ENCODE measurements at places on chromosomes 2 and 18. TPM values are rescaled to one million over a fixed set of nuclear protein-coding genes. Genes with fewer than 3 reads are reported as not detected.

Gene RRM2
- 32.7 TPM for total RNA-seq

Gene VAPA
- 130 TPM for total RNA-seq

Gene FAM110C
- 6.4 TPM for total RNA-seq

Gene SLC38A11
- total RNA-seq = 0.59 TPM

Gene DSC2
- 64.7 TPM for total RNA-seq

Gene HOXD10
- total RNA-seq = 4.1 TPM

GRCh38 chr2:240425697-240426096 is 9.8 kb upstream of the GPC1 start:
- H3K27ac ChIP-seq = no peak overlapping the region
- no peak for DNase-seq
- no peaks in the 10 kb centered on the region for H3K36me3 ChIP-seq
- H3K4me1 ChIP-seq = peaks cover 1% of the 10 kb centered on the region

- DNase-seq = no peak
- no peaks in the 10 kb centered on the region for H3K36me3 ChIP-seq
- no peaks in the 10 kb centered on the region for H3K27me3 ChIP-seq
- no peak overlapping the region for H3K27ac ChIP-seq
- H3K4me3 ChIP-seq = no peak overlapping the region
These were observed 7.7 kb downstream of the CD28 start for GRCh38 chr2:203714112-203714511.

GRCh38 chr18:13536578-13536977 is 189.8 kb downstream of the FAM210A start:
- H3K27me3 ChIP-seq = no peaks in the 10 kb centered on the region
- no peak overlapping the region for H3K4me3 ChIP-seq
- H3K27ac ChIP-seq = peak overlapping the region; percentile 63
- peaks cover 19% of the 10 kb centered on the region for H3K4me1 ChIP-seq
- no peaks in the 10 kb centered on the region for H3K36me3 ChIP-seq
- DNase-seq = no peak

DNA sequence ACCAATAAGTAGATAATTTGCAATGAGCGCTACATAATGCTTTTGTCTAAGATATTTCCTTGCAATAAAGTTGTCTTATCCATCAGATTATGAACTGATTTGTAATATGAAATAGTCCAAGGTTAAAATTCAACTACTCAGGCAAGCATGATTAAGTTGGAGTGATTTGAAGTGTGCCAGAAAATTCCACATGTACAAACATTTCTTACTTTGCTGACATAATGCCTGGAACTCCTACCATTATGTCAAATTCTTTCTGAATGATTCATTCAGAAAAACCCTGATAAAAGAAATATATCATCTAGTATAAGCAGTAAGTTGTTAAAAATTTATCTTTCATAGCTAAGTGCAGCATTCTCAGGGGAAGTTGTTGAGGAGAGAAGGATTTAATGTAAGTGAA is 87.3 kb downstream of the CBLN2 start:
- peaks cover 2% of the 10 kb centered on the region for H3K27me3 ChIP-seq
- DNase-seq = no peak
- no peak overlapping the region for H3K27ac ChIP-seq
- H3K4me3 ChIP-seq = no peak overlapping the region
- no peaks in the 10 kb centered on the region for H3K36me3 ChIP-seq

DNA sequence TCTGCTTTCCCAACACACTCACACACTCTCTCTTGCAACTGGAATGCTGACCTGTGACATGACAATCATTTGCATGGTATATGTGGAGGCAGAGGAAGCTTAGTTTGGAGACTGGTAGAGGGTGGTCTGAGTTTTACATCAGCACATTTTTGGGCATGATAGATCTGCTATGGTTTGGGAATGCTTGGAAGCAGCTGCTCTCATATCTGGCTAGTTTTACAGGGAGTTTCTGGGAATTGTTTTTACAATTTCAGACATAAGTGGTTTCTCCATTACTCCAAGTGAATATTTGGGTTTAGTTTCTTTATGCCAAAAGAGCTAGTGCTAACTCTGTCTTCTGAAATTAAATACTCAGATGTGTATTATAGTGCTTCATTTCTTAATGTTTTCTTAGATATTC is 977.6 kb downstream of the SUCLG1 start:
- no peak overlapping the region for H3K4me3 ChIP-seq
- no peak for DNase-seq
- H3K27ac ChIP-seq = no peak overlapping the region
- no peaks in the 10 kb centered on the region for H3K27me3 ChIP-seq
- no peaks in the 10 kb centered on the region for H3K4me1 ChIP-seq
- no peaks in the 10 kb centered on the region for H3K36me3 ChIP-seq

DNA sequence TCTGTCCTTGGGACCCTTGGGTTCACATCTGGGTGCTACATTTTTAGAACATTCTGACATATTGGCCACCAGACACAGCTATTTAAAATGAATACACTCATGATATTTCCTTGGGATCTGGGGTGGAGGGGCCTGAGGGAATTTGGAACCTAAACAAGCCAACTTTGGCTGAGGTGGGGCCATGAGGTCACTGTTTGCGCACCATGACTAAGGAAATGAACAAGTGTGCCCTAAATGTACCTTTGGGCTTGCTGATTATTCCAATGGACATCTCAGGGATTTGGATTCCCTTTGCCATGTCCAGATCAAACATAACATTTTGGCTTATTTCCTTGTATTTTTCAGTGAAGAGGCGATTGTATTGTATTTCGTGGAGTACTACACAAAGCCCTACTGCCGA is 80.5 kb upstream of the SEC11C start:
- no peak overlapping the region for H3K27ac ChIP-seq
- H3K27me3 ChIP-seq = no peaks in the 10 kb centered on the region
- DNase-seq = no peak
- no peak overlapping the region for H3K4me3 ChIP-seq
- no peaks in the 10 kb centered on the region for H3K36me3 ChIP-seq

DNA sequence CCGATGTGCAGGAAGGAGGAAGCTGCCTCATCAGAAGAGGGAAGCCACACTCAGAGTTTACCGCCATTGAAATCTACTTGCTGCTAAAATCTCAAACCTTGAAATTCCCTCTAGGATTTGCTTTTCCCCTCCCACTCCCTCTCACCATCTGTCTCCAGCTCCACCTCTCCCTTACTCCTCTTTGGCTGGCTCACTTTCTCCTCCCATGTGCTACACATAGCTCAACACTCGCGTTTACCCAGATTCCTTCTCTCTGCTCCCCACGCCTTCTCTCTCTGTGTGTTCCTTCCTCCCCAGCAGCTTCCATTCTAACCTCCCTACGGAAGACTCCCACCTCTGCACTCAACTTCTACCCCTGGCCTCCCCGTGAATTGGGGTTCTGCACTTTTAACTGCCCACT is 143.1 kb downstream of the DNER start:
- no peaks in the 10 kb centered on the region for H3K36me3 ChIP-seq
- peaks cover 12% of the 10 kb centered on the region for H3K27me3 ChIP-seq
- no peaks in the 10 kb centered on the region for H3K4me1 ChIP-seq
- no peak overlapping the region for H3K27ac ChIP-seq
- no peak overlapping the region for H3K4me3 ChIP-seq

GRCh38 chr2:207782238-207783030 is 12.7 kb upstream of the FZD5 start:
- H3K27me3 ChIP-seq = no peaks in the 10 kb centered on the region
- H3K27ac ChIP-seq = no peak overlapping the region
- no peak overlapping the region for H3K4me3 ChIP-seq
- DNase-seq = no peak
- peaks cover 17% of the 10 kb centered on the region for H3K4me1 ChIP-seq
- no peaks in the 10 kb centered on the region for H3K36me3 ChIP-seq

DNA sequence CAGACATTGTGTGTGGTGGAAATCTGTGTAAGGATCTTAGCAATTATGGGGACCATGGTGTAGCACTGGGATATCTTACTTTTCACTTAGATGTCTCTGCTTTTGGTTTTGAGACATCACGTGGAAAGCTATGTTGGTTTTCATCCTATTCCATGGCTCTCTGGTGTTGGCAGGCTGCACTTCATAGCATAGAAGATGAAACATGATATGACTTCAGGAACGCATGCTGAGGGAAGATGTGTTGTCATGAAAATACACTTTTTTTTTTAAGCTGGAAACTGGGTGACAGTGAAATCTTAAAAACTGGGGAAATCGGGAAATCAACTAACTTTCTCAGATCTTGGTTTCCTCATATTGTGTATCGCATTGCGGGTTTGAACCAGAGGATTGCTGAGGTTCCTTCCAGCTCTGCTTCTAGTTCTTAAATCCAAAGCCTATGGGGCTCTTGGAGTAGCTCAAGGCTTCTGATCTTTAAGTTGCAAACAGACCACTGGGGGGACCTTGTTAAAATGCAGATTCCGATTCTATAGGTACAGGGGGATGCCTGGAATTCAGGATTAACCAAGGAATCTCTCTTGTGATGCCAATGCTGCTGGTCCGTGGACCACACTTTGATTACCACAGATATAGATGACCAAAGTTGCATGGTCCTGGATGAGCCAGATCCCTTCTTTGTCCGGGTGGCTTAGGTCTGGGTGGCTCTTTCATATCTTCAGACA is 160.7 kb downstream of the SH3RF3 start:
- peaks cover 2% of the 10 kb centered on the region for H3K4me1 ChIP-seq
- H3K4me3 ChIP-seq = no peak overlapping the region
- no peaks in the 10 kb centered on the region for H3K36me3 ChIP-seq
- H3K27ac ChIP-seq = no peak overlapping the region
- peaks cover 36% of the 10 kb centered on the region for H3K27me3 ChIP-seq

- H3K27ac ChIP-seq = no peak overlapping the region
- no peaks in the 10 kb centered on the region for H3K27me3 ChIP-seq
- H3K4me3 ChIP-seq = no peak overlapping the region
These were observed 55.5 kb downstream of the RPIA start for GRCh38 chr2:88746929-88747490.

DNA sequence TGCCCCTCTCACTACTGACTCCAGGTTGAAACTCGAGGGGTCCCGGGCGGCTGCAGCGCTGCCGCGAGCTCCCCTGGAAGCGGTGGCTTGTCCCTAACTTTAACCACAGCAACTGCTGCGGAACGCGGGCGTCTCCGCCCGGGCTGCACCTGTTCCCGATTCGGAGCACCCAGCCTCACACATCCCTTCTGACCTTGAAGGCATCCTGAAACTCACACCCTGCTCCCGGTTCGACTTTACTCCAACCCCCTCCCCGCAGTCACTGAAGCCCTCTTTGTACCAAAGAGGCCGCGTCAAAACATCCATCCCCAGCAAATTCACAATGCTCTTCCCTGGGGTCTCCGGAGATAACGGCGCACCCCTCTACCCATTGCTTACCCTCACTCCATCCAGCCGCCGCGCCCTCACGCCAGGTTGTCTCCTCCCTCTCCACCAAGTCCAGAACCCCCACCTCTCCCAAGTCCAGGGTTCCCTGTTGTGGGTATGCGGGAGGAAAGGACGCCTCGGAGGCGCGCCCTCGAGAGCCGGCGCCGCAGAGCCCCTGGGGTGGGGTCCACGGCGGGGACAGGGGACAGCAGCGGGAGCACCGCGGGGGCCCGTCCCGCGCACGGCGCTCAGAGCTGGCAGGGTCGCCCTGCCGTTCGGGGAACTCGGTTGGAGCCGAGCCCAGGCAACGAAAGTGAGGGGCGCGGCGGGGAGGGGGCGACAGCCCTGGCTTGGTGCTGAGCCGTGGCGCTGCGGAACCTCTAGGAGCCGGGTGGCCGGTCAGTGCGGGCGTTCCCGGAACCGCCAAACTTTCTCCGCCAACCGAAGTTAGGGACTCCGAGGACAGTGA is 934 bp downstream of the MYO5B start:
- H3K27me3 ChIP-seq = peaks cover 79% of the 10 kb centered on the region
- H3K4me1 ChIP-seq = peaks cover 15% of the 10 kb centered on the region
- H3K4me3 ChIP-seq = peak overlapping the region; percentile 70
- H3K27ac ChIP-seq = peak overlapping the region; percentile 36
- H3K36me3 ChIP-seq = no peaks in the 10 kb centered on the region
- DNase-seq = peak; percentile 53

DNA sequence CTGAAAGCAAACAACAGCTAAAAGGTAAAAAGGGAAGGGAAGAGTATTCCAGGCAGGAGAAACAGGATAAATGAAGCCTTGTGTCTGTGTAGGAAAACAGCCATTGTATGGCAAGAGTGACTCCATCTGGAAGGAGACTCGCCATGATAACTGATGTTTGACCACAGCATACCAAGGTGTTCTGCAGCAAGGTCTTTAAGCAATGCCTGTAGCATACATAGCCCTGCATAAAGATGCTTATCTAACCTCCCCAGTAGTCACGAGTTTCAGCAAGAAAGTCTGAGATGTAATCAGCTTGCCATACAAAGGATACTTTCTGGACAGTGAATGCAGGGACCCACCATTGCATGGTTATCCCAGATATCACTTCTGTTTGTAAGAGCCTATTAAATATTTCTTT is 11.9 kb upstream of the CCNT2 start:
- no peak for DNase-seq
- H3K27ac ChIP-seq = no peak overlapping the region
- H3K4me1 ChIP-seq = no peaks in the 10 kb centered on the region

GRCh38 chr2:217467331-217467730 is 535.5 kb downstream of the TNS1 start:
- peak overlapping the region; percentile 74 for H3K27ac ChIP-seq
- H3K27me3 ChIP-seq = no peaks in the 10 kb centered on the region
- no peaks in the 10 kb centered on the region for H3K36me3 ChIP-seq

- H3K27me3 ChIP-seq = peaks cover 5% of the 10 kb centered on the region
- no peak overlapping the region for H3K4me3 ChIP-seq
- no peaks in the 10 kb centered on the region for H3K4me1 ChIP-seq
- H3K27ac ChIP-seq = no peak overlapping the region
- no peaks in the 10 kb centered on the region for H3K36me3 ChIP-seq
These were observed 28.6 kb downstream of the LRRC30 start for GRCh38 chr18:7259475-7259874.

GRCh38 chr2:162506706-162507105 is 162.8 kb downstream of the GCA start:
- no peak for DNase-seq
- no peak overlapping the region for H3K4me3 ChIP-seq
- H3K4me1 ChIP-seq = peaks cover 4% of the 10 kb centered on the region
- no peak overlapping the region for H3K27ac ChIP-seq
- no peaks in the 10 kb centered on the region for H3K36me3 ChIP-seq

DNA sequence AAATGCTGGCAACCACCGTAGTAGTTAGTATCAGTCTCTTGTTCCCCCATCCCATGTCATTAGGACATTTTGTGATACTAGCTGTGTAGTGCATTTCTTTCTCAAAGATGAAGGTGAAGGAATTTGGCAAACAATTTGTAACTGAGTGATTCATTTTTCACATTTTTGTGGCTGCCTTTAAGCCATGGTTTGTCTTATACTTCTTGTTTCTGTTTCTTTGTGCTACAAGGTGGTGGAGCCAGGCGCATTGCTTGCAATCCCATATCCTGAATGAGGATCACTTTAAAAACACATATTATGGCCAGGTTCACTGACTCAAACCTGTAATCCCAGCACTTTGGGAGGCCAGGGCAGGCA is 40.6 kb downstream of the GPD2 start:
- no peak overlapping the region for H3K27ac ChIP-seq
- peaks cover 3% of the 10 kb centered on the region for H3K4me1 ChIP-seq
- no peaks in the 10 kb centered on the region for H3K27me3 ChIP-seq
- peaks cover 8% of the 10 kb centered on the region for H3K36me3 ChIP-seq

DNA sequence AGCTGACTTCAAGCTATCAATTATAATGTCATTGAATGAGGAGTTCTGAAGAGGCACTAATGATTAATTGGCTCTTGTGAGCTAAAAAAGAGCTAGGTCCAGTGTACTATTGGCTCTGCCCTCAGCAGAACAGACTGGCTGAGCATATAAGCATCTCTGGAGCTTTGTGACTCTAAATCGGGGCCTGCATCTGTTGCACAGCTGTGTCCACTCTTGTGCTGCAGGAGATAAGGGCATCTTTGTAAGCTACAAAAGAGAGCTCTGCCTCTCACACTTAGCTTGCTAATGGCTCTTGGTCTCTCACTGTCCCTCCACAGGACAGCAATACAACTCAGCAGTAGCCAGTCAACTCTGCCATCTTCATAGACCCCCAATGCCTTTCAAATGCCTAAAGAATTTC is 61.5 kb upstream of the L3MBTL4 start:
- H3K27me3 ChIP-seq = no peaks in the 10 kb centered on the region
- H3K4me1 ChIP-seq = no peaks in the 10 kb centered on the region
- H3K27ac ChIP-seq = no peak overlapping the region
- H3K4me3 ChIP-seq = no peak overlapping the region
